ENCODE measurements at places on chromosomes 6 and 20.

DNA sequence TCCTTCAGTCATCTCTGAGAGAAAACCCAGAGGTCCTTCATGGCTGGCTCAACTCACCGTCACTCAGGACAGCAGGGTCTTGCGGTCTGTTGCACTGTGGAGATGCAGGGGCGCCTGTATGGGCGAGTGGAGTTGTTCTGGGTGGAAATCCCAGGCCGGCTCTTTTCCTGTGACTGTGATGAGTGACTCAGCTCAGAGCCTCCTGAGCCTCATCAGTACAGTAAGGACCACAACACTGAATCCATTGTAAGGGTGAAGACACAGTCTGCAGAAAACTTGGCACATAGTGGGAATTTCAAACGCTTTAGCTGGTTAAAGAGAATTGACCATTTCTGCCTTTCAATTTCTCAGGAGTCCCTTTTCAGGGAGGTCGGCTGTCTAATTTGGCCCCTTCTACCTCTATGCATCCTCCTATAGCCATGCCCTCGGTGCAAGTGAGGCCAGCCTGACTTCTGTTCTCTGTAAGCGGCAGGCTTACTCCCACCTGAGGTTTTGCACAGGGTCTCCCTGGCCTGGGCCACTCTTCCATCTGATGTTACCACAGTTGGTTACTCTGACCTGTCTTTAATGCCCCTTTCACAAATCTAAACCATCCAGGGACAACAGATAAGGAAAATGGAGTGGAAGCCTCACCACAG lies 35.5 kb upstream of the TBXT start:
- DNase-seq, result no peak

- DNase-seq, result no peak
Measured at GRCh38 chr6:127518191-127518709, 885 bp downstream of the MTCL3 start.

DNA sequence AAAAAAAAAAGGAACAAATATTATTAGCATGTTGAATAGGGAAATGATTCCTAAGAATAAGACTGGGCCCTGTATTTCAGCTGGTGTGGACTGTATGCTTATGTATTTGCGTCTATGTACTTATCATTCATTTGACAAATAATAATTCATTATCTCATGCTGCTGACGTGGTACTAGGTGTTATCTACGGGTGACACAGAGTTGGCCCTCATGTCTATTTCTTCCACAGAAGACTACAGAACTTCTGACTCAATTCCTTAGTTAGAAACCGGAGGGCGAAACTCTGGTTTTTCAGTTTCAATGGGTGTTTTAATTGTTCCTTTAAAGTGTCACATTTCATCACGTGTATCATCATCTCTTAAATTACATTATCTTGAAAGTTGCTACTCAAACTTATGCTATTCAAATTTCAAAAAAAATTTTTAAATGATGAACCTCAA lies 305.9 kb downstream of the CLIC5 start:
- no peak for DNase-seq

- peak; percentile 61 for DNase-seq
Measured at GRCh38 chr20:64103871-64104666, 3.3 kb downstream of the NPBWR2 start.

- no peak for DNase-seq
Measured at GRCh38 chr6:101422251-101422650, 28.7 kb downstream of the GRIK2 start.

- no peak for DNase-seq
Measured at GRCh38 chr6:170179616-170180324, 111.1 kb downstream of the DLL1 start.

Measured in aorta (tissue), 5 donors.